ENCODE measurements at places on chromosomes 2 and 18. TPM values are rescaled to one million over a fixed set of nuclear protein-coding genes. Genes with fewer than 3 reads are reported as not detected.

HOXD9 gene
- not detected for total RNA-seq

NPC1 gene
- total RNA-seq = 129 TPM

CACNB4 gene
- 2.1 TPM for total RNA-seq

VIT gene
- total RNA-seq = 0.77 TPM

MGAT4A gene
- total RNA-seq = 0.26 TPM

MTLN gene
- total RNA-seq = 74.2 TPM

DNAH7 gene
- total RNA-seq = 0.99 TPM

CRYGD gene
- not detected for total RNA-seq

PLB1 gene
- total RNA-seq = 1.8 TPM

All from fibroblast of lung (primary cell).